ENCODE measurements at places on chromosomes 2 and 18.

- DNase-seq = no peak
Measured at GRCh38 chr2:45006041-45006941, 3.0 kb downstream of the SIX2 start.

- peak; percentile 79 for DNase-seq
Measured at GRCh38 chr2:27890924-27891672, 569 bp downstream of the BABAM2 start.

GRCh38 chr2:231455222-231455621 lies 9.1 kb downstream of the NCL start:
- no peak for DNase-seq

GRCh38 chr2:36489281-36489680 lies 108.7 kb downstream of the FEZ2 start:
- DNase-seq = no peak

DNA sequence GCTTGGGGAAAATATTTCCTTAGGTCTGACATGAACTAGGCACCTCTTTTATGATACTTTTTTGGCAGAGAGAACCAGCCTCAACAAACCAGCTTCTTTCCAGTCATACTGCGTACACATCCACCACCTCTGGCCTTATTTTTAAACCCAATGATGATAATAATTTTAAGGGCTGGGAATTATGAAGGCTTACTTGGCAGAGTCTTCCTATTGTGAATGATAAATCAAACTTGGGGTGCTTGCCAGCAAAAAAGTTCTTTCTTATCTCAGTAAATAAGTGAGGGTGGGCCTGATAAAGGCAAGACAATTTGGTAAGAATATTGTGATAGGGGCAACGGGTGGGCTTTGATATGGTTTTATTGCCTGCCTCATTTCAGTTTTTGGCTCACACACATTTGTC lies 1230.2 kb upstream of the ZEB2 start:
- DNase-seq = no peak

GRCh38 chr18:52394602-52395001 lies 54.6 kb downstream of the DCC start:
- no peak for DNase-seq

- no peak for DNase-seq
Measured at GRCh38 chr18:13932285-13933025, 17.1 kb upstream of the MC2R start.

DNA sequence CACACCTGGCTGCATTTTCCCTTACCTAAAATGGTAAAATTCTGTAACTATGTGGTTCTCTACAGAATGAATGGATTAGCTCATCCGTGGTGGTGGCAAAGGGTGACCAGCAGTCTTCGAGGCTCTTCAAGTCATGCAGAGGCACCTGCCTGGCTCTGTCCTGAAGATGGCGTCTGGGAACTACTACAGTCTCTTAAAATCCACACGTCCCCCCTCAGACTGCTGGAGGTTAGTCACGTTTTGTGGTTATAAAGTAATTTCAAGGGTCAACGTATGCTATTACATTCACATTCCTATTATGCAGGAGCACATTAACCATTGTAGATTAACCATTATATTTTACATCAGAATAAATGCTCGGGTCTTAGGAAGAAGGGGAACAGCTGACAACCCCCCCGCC lies 616.7 kb downstream of the GALR1 start:
- DNase-seq = no peak

- no peak for DNase-seq
Measured at GRCh38 chr2:190853531-190854383, 26.9 kb upstream of the GLS start.

- no peak for DNase-seq
Measured at GRCh38 chr2:207256476-207257207, 90.9 kb upstream of the KLF7 start.

DNA sequence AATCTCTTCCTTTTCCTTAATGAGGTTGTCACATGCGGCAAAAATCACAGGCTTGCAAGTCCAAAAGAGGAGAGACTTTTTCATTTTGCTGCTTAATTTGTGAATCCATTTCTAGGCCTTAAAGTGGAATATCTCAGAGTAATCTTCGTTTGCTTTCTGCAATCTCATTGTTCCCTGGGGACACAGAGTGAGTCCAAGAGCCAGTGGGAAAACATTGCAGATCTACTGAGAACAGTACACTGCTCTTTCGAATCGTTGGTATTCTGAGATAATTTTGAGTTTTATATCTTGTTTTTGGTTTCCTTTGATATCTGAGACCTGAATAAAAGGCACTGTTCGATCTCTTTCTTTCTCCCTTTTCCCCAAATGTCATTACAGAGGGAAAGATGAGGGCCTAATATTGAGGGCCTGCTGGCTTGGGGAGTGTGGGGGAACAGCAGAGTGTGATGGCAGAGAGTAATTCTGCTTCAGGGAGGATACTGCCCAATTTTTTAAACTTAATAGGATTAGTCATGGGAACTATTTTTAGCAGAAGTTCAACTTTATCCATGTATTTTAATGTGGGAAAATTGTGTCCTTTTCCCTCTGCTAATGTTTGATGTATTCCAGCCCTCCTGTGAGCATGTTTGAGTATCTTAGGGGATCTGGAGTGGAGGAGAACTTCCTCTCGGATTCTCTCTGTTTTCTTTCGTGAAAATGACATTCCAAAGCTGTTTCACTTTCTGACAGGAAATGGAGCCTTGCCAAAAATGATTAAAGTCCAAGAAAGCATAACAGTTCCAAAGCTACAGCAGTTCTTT lies 418.2 kb upstream of the ZEB2 start:
- no peak for DNase-seq

- peak; percentile 32 for DNase-seq
Measured at GRCh38 chr2:239644011-239644410, 243.2 kb upstream of the HDAC4 start.

- DNase-seq = no peak
Measured at GRCh38 chr2:158722266-158723105, 72.6 kb upstream of the DAPL1 start.

DNA sequence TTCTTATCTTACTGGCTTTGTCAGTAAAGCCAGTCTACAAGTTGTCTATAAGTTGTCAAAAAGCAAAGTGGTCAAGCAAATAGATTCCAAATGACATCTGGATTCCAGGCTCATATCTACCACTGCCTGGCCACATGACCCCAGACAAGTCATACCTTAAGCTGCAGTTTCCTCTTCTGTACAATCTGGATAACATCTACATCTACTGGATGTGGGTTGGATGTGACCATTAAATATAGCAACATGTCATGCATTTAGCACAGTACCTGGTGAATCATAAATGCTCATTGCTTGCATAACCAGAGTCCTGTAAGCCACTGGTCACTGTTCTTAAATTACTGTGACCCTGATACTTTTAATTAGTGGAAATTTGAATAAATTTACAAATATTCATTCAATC lies 16.8 kb downstream of the COBLL1 start:
- DNase-seq = no peak

DNA sequence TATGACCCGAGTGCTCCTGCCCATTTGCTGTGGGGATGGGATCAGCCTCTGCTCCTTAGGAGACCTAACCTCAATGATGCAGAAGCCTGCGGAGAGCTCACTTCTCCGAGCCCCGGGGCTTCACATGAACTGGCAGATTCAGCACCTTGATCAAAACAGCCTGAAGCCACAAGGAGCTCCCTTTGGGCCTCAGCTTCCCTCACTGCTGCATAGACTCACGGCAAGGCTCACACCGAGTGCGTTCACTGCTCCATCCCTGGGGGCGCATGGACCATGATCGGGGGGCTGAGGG lies 33.0 kb downstream of the CRACDL start:
- no peak for DNase-seq

- DNase-seq = peak; percentile 81
Measured at GRCh38 chr2:176106581-176107539, at the start of gene HOXD11. Gene HOXD11, plus strand, starts transcription at chr2:176107280. Its CDS starts 76 bp downstream, at chr2:176107356.

GRCh38 chr18:12239431-12239830 lies 14.7 kb upstream of the CIDEA start:
- DNase-seq = no peak

- no peak for DNase-seq
Measured at GRCh38 chr2:175156534-175156933, 11.5 kb downstream of the ATF2 start.

DNA sequence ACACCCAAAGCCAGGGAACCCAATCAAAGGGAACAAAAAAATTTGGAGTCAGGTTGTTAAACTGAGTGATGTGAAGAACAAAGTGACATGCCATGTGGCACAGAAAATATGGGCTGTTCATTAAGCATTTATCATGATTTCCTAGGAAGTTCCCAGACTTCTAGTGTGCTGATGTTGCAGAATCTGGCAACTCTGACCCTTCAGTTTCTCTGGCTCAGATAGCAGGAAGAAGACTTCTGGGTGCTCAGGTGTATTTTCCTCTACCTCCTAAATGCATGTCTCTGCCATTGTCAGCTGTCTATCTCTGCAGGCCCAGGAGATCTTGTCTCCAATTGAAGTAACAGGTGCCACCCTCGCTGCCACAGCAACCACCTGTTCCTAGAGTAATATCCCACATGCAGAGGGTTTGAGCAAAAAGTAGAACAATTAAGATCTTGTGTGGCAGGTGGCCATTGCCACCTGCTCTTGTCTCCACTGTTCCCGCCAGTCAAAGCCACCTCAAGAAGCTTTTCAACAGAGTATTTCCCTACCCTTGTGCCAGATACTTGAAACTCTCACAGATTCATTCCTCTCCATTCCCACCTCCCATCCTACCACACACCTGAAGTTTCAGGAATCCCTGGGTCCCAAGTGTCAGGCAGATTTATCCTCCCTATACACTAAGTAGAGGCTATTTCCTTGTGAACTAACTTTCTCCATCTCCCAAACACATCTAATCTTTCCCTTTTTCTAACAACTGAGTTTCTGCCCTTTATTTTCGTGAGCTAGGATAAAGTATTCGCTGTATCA lies 533.7 kb upstream of the CHAC2 start:
- DNase-seq = no peak

- no peak for DNase-seq
Measured at GRCh38 chr2:24209389-24210105, 34.7 kb downstream of the FAM228A start.

- DNase-seq = no peak
Measured at GRCh38 chr2:162060532-162060931, 13.5 kb downstream of the DPP4 start.

DNA sequence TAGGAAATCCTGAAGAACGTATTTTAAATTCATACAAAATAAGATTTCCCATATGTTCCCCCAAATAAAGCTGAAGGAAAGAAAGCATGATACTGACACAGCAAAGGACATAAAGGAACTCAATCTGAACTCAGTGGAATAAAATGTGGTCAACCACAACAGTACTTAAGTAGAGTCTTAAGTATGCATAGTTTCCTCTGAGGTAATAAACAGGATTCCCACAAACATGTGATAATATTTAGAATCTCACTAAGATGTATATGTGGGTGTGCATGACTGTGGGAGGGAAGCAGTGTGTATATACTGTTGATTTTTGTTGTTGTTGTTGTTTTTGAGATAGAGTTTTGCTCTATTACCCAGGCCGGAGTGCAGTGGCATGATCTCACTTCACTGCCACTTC lies 69.3 kb downstream of the NOL10 start:
- DNase-seq = no peak

- DNase-seq = no peak
Measured at GRCh38 chr2:158586491-158586890, 129.7 kb downstream of the PKP4 start.

GRCh38 chr2:33421820-33422219 lies 54.6 kb upstream of the RASGRP3 start:
- DNase-seq = no peak

GRCh38 chr2:236673823-236674185 lies 104.2 kb downstream of the ACKR3 start:
- no peak for DNase-seq

GRCh38 chr2:6556755-6557154 lies 309.0 kb downstream of the CMPK2 start:
- DNase-seq = no peak

DNA sequence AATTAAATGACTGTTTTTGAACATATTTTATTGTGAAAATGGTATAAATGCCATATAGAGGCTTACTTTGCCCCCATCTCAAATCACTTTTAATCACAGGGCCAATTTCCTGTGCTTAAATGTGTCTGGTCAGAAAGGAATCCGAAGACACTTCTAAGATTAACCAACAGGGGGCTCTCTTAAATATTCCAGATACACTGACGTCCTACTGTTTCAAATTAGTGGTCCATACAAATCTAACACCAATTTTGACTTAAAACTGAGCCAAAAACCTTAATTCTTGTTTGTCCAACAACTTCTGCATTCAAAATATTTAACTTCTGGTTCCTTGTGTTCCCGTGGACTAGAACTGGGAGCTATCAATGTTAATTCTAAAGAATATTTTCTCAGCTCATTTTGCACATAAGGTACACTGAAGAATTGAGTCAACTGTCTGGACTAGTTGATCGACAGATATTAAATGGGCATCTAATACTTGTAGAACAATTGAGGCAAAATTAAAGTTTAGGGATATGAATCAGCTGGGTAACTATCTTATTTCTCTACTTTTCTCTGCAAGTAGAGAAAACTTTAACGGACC lies 557.5 kb downstream of the ARHGAP15 start:
- peak; percentile 4 for DNase-seq

DNA sequence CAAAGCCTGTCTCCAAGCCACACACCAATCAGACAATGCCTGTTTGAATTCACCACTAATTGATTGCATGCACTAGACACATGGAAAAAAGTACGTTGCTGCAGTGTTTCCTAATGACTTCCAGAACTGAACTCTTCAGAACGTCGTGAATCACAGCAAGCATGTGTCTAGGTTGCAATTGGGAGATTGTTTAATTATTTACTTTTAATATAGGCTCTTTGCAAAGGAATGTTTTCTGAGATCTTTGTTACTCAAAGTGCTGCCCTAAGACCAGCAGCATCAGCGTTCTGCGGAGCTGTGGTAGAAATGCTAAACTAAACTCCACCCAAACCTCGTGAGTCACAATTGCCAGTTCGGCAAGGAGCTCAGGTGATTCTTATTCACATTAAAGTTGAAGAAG lies 52.7 kb upstream of the CCDC68 start:
- no peak for DNase-seq

DNA sequence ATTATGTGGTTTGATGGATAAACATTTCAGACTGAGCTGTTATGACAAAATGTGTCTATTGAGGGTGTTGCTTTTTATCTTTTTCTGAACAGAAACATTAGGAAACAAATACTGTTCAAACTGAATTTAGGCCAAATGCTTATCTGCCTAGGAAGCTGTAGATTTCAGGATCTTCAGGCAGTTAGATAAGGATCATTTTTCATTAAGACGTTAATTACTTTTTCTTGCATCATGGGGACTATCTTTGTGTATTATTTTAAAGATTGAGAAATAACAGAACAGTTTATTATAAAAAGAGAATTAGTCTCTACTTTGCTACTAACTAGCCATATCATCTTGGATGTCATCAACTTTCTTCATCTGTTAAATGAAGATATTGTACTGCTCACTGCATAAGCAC lies 107.5 kb downstream of the TTC27 start:
- DNase-seq = no peak

DNA sequence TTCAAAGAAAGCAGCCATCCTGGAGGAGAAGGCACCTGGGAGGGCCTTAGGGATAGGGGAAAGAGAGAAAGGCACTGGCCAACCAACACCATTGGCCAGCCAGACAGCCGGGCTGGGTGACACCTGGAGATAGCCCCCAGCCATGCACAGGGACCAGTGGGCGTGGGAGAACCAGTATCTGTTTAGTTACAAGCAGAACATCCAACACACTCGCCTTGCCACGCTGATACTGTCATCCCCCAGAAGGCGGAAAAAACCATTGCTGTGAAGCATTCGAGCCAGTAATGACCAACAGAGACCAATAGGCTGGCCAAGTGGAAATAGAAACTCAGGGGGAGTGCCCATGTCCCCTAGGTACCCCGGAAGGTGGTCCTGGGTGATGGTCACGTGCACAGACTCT lies 15.5 kb downstream of the ASPRV1 start:
- no peak for DNase-seq
